ENCODE measurements at places on chromosomes 3 and 15.

- DNase-seq: peak; percentile 36
Measured at GRCh38 chr15:78077053-78077870, at the start of gene TBC1D2B. TBC1D2B (minus strand) TSS chr15:78077711; CDS start chr15:78077652, 59 bp downstream.

GRCh38 chr3:150434234-150434633 is 26.1 kb downstream of the TSC22D2 start:
- DNase-seq: no peak

- DNase-seq: no peak
Measured at GRCh38 chr15:76976572-76977270, 18.2 kb upstream of the PSTPIP1 start.

DNA sequence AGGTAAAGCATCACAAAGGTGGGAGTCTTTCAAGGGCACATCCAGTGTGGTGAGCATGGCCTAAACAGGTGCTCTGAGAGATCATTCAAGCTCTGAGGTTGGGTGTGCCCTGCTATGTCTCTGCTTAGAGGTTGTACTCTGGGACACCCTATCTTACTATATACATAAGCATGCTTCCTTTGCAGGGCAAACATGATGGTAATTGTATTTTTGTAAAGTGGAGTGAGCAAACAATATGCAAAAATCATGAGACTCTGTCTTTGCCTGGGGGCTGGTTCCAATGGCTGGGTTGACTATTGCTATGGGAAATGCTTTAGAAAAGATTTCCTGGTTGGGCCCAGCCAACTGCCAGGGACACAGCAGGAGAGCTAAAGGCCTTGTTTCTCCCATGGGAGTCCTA is 315.1 kb upstream of the TLE3 start:
- no peak for DNase-seq

- DNase-seq: no peak
Measured at GRCh38 chr15:96335411-96336024, 5.0 kb downstream of the NR2F2 start.

DNA sequence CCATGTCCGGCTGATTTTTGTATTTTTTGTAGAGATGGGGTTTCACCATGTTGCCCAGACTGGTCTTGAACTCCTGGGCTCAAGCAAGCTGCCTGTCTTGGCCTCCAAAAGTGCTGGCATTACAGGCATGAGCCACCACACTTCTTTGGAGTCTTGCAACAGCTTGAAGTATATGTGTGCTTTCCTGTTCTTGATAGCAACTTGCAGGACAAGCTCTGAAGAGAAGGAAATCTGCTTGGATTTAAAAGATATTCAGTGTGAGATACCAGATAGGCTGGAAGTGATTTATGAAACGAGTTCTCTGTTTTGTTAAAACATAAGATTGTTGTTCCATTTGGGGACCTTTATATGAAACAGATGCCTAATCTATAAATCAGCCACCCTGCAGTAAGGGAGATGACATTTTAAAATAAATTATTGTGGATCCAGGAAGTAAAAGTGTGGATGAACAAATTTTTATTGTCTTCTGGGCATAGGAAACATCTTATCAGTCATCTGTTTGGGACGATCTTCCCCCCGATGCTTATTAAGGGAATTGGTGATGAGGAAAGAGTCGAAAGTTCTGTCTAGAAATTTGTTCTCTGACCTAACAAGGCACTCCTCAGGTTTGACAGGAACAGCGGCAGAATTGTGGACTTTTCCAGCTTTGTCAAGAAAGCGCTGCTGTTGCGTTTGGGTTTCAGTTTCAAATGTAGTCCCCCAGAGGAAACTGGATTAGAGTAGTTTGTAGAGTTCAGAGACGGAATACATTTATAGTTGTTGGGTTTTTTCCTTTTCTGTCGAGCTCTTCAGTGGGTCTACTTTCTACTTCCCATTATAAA is 53.7 kb upstream of the MAGI1 start:
- no peak for DNase-seq

- no peak for DNase-seq
Measured at GRCh38 chr3:20480786-20481365, 294.9 kb upstream of the SGO1 start.

DNA sequence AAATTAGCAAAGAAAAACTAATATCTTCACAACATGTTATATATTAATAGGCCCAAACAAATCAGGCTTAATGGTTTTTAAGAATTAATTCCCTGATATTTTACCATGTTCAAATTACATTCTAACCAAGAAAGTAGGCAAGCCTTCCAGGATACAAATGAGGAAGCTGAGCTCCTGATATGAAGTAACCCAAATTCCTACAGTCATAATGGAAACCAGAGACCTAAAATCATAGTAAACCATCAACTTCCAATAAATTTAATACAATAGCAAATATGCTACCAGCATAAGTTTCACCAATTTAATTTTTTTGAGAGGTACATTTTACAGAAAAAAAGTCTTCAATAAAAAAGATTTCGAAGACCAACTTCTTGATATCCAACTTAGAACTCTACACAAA is 3.8 kb downstream of the DCBLD2 start:
- DNase-seq: no peak

GRCh38 chr3:58654466-58654865 is 12.1 kb downstream of the FAM3D start:
- no peak for DNase-seq

GRCh38 chr3:165994293-165994692 is 157.1 kb upstream of the BCHE start:
- DNase-seq: no peak

- DNase-seq: no peak
Measured at GRCh38 chr3:195916291-195916690, 7.9 kb upstream of the TNK2 start.

DNA sequence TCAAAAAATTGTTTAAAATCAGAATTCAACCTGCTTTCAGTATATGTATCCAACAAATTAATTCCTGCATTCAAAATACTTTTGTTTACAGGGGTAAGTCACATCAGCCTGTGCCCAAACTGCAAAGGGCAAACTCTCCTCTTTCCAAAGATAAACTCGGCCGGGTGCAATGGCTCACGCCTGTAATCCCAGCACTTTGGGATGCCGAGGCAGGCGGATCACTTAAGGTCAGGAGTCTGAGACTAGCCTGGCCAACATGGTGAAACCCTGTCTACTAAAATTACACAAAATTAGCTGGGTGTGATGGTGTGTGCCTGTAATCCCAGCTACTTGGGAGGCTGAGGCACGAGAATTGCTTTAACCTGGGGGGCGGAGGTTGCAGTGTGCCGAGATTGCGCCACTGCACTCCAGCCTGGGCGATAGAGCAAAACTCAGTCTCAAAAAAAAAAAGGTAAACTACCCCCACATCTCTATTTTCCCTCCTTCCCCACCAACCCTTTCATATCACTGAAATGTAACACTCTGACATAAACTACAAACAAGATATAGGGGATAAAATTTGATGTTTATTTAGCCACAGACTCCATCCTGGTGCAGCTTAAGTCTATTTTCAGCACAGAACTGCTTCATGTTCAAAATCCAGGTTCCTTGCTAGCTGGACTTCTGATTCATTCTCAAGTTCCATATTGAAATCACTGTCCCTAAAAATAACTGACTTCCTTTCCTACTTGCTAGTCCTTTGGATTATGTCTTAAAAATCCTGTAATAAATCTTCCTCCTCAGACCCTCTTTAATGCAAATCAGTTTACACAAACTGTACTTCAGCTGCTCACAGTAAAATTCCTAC is 15.4 kb downstream of the UBP1 start:
- no peak for DNase-seq

DNA sequence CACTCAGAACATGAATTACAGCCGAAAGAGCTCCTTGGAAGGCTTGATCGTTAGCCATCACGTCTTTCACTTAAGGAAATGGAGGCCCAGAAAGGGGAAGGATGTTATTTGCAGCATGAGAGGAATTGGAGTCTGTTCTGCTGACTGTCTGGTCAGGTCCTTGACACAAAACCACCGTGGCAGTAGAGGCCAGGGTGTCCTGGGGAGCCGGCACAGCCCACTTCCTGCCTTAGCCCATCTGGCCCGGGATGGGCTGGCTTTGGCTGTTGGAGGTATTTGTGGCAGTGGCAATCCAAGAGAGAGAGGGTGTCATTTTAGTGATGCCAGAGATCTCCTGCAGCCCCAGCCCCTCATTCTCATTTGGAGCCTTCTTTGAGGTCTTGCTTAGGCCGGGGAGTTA is 37.4 kb downstream of the ST6GAL1 start:
- no peak for DNase-seq

GRCh38 chr3:108959017-108959416 is 5.3 kb upstream of the GUCA1C start:
- no peak for DNase-seq

- no peak for DNase-seq
Measured at GRCh38 chr3:143155756-143156155, 36.2 kb downstream of the CHST2 start.

DNA sequence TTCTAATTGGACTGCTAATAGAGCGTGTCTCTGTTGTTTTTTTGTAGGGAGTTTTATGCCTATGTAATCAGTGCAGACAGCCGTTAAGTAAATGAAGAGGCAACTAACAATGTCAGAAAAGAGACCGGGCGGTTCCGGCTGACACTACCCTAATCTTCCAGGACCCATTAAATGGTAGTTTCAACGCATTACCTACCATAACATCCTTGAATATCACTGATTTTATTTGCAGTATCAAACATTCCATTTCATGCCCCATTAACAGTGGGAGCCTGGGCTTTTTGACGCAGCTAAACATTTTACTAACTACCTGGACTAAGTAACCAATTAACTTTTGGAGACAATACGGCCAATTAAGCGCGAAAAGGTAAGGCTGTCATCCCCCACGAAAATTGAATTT is 832.9 kb upstream of the NR2F2 start:
- no peak for DNase-seq

DNA sequence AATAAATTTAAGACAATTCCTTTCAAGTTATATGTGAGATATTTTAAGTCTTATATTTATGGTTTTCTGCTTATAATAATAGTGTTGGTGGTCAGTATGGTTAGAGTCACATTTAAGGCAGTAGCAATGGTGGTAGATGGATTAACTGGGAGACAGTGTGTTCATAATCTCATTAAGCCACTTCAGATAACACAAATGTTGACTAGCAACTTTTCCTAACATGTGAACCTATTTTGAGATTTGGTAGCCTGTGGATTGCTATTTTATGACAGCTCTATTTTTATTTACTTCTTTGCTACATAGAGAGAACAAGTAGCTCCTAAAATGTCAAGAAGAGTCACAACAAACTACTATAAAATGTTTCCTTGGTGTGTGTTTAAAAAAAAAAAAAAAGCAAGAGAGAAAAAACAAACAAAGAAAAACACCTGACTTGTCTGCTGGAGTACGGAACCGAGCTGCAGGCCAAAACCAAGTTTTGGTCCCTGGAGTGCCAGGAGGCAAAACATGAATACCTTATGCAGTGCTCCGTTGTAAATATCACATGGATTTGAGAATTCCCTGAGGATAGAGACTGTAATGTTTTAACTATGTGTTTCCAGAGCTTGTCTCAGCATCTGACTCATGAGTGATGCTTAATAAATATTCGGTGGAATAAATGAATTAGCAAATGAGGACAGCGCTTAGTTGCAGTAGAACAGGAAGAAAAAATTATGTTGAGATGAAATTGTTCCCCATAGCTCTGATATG is 457.1 kb upstream of the ROBO2 start:
- DNase-seq: no peak

- no peak for DNase-seq
Measured at GRCh38 chr15:63601026-63601703, 4.0 kb downstream of the FBXL22 start.

DNA sequence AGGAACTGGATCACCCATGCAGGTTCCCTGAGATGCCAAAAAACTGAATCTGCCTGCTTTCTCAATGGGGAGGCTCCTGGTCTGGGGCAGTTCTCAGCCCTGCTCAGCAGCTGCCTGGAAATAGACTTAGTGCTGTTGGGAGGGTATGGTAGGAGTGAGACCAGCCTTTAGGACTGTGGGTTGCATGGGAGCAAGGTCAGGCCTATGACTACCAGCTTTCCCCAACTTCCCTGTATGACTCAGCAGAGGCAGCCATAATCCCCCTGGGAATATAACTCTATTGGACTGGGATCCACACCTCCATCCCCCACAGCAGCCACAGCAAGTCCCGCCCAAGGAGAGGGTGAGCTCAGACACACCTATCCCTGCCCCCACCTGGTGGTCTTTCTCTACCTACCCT is 87.0 kb downstream of the CFAP44 start:
- no peak for DNase-seq

GRCh38 chr3:133301731-133302130 is 98.1 kb upstream of the BFSP2 start:
- no peak for DNase-seq

DNA sequence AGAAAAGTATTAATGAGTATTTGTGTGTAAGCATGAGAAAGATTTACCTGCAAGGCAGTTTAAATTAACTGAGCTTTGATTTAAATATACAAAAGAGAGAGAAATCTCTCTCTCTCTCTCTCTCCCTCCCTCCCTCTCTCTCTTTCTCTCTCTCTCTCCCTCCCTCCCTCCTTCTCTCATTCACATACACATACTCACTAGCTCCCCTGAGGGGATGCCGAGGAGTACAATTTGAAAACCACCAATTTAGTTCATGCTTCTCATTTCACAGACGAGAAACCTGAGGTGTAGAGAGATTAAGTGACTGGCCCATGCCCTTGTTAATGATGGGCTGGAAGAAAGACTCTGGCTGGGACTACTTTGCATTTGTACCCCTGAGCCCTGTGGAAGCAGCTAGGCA is 59.4 kb downstream of the MECOM start:
- no peak for DNase-seq

- no peak for DNase-seq
Measured at GRCh38 chr3:131702146-131702545, 199.4 kb upstream of the MRPL3 start.

- no peak for DNase-seq
Measured at GRCh38 chr3:20056725-20057611, 16.7 kb downstream of the KAT2B start.

- no peak for DNase-seq
Measured at GRCh38 chr3:105767776-105768175, 101.0 kb downstream of the CBLB start.

All from omental fat pad (tissue), 4 donors.